Activated CD8-positive, alpha-beta memory T cell treated with anti-CD3 and anti-CD28 coated beads, Interleukin-2, amount 50 U/mL, for 48 hours (primary cell): ENCODE measurements at places on chromosomes 7 and 10.
A peak's percentile ranks its signal among the peaks of the same experiment; 100 is the strongest.

GRCh38 chr10:52390388-52390787, 76.3 kb downstream of the DKK1 start:
- no peak for DNase-seq

DNA sequence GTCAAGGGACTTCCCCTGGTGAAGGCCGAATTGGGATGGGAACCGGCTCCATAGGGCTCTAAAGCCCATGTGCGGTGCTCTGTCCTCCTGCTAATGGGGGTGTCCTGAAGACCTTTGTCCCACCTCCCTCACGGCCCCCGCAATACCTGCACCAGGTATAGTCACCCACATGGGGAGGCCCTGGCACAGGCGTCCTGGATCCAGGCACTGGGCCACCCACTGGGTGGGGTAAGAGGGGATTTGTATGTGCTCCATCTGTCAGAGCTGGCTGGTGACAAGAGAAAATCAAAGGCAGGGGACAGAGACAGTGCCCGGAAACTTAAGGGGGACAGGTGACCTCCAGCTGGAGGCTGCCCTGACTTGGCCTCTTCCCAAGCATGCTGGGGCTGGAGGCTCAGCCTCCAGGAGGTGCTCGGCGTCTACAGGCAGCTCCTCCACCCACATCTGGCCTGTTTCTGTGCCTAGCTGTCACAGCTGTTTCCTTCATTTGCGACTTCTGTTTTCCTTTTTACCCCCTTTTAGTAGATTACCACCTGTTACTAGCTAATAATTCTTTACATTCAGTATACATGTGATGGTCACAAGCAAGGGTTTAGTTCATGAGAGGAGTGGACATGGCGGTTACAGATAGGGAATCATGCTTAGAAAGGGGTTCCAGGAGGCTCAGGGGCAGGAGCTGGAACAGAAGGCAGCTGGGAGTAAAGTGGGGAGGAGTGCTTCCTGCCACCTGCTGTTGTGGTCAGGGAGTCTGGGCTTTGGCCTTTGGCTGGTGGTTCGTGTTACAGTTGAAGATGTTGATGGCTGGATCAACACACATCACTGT, 2.3 kb upstream of the CUZD1 start:
- DNase-seq, result no peak

DNA sequence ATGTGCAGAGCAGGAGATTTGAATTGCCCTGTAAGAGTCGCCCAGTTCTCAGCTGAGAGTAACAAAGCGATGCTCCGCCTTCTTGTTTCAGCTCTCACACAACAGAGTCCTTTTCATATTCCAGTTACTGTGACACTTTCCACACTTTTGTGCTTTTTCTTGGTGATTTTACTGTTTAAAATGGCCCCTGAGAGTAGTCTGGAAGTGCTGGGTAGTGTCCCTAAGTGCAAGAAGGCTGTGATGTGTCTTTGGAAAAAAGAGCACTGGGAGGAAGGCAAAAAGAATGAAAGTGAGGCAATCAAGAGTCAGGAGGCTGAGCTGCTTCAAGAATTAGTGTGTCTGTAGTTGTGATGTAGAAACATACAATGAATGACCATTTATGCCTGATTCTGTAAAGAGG, 201.2 kb upstream of the SEMA3E start:
- DNase-seq, result no peak

- DNase-seq, result peak; percentile 77
Measured at GRCh38 chr10:120336911-120337540, 120.0 kb upstream of the PLPP4 start.

DNA sequence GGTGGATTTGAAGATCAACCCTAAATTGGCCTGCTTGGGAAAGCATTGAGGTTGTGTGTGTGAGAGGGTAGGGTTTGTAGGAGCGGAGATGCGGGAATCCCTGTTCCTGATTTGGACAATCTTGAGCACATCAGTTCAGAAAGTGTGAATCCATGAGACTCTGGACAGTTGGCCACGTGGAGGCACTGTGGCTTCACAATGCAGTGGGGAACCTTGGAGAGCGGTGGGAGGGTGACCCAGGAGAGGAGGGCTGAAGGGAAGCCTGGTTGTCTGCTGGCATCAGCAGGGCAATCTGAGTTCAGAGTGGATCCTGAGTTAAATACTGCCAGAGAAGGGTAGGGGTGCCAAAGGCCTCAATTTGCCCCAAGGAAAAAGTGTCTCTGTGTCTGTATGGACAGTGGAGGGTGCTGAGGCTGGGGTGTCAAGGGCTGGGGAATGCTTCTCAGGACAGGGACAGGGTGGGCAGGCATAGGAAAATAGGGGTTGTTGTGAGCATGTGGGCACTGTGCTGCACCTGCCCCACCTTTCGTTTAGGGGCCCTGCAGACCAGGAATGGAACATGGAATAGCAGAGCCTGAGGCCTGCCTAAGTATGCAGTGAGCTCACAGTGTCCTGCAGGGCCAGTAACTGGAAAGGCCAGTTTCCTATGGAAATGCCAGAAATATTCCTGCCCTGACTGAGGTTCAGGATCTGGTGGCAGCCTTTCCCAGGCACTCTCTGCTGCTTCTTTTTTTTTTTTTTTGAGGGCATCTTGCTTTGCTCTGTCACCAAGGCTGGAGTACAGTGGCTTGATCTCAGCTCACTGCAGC, 162.9 kb upstream of the PRSS58 start:
- DNase-seq, result no peak

- DNase-seq, result no peak
Measured at GRCh38 chr7:47253650-47254080, 328.2 kb downstream of the TNS3 start.

DNA sequence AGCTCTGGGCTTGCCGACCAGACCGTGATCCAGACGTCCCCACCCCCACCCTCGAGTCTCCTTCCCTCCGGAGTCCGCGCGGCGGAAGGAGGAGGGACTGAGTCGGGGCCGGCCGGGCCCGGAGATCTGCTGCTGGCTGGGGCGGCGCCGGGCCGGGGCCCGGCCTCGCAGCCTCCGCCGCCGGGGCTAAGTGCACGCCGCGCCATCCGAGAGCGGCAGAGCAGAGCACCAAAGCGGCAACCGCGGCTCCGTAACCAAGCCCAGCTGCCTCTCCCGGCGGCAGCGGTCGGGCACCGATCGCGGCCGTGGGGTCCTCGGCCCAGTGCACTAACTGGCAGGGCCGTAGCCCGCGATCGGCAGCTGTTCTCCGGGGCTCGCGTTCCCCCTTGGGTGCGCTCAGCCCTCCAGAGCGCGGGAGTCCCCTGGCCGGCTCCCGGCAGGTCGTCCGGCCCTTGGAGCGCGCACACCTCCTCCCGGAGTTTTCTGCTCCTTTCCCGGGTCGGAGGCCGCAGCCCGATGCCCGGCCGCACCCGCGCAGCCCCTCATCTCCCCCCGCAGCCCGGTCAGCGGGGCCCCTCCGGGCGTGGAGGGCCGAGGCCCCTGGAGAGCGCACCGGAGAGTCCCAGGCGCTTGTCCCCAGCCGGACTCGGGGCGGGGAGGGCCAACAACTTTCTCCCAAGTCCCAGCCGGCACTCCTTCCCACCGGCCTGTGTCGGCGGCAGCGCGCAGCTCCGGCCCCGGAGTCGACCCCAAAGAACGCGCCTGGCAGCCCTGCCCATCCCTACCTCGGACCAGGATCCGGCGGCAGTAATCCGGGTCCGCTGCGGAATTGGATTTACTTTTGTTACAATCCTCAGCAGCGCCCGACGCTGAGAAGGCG, 799 bp downstream of the VAX1 start:
- DNase-seq, result peak; percentile 57

GRCh38 chr7:26688388-26688787, 176.0 kb downstream of the SKAP2 start:
- DNase-seq, result no peak

- DNase-seq, result no peak
Measured at GRCh38 chr7:83468251-83468739, 180.6 kb downstream of the SEMA3E start.

- no peak for DNase-seq
Measured at GRCh38 chr10:118369641-118370205, 27.6 kb upstream of the FAM204A start.

GRCh38 chr7:116028787-116029186, 1.8 kb downstream of the TFEC start:
- no peak for DNase-seq

GRCh38 chr10:97224483-97225435, 39.0 kb upstream of the SLIT1 start:
- DNase-seq, result peak; percentile 60

GRCh38 chr7:20323595-20323994, 7.1 kb upstream of the ITGB8 start:
- no peak for DNase-seq

DNA sequence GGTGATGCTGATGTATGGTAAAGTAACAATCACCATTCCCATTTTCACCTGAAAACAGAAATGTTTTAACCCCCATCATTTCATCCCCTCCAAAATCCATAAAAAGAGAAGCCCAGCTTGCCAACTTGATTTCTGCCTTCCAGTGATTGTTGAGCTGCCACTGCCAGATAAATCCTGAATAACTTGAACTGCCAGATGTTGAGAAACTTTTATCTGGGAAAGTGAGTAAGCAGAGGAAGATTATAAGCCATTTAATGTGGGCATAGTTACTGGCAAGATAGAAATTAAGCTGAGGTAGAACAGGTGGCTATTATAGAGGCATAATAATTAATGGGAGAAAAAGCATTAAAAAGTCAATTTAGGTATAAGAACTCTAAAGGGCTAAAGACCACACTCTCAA, 534.1 kb downstream of the ANKRD7 start:
- DNase-seq, result no peak

DNA sequence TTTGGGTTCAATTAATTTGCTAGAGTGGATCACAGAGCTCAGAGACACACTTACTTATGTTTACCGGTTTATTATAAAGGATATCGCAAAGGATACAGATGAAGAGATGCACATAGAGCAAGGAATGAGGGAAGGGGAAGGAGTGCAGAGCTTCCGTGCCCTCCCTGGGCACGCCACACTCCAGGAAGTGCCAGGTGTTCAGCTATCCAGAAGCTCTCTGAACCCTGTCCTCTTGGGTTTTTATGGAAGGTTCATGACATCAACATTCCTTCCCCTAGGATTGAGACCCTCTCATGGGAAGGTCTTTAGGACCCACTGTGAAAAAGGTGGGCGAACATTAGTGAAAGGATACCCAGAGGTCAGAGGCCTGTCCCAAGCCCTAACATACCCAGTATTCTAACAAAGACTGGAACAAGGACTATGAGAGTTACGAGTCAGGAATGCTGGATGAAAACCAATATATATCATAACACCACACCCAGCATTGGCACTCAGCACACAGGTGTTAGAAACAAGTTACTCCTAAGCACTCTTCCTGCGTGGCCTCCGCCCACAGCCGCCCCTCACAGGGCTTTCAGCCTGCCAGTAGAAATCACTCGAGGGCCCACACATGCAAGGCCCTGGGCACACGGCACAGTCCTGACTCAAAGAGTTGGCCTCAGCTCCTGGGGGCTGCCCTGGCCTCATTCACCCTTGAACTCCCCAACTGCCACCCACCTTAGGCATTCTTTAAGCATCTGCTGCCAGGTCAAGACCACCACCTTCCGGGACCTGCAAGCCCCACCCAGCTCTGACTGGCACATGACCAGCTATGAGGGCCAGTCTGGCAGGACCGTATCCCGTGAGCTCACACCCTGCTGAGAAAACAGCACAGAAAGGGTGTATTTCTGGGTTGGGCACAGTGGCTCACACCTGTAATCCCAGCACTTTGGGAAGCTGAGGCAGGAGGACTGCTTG, 5.6 kb upstream of the AIFM2 start:
- peak; percentile 40 for DNase-seq

DNA sequence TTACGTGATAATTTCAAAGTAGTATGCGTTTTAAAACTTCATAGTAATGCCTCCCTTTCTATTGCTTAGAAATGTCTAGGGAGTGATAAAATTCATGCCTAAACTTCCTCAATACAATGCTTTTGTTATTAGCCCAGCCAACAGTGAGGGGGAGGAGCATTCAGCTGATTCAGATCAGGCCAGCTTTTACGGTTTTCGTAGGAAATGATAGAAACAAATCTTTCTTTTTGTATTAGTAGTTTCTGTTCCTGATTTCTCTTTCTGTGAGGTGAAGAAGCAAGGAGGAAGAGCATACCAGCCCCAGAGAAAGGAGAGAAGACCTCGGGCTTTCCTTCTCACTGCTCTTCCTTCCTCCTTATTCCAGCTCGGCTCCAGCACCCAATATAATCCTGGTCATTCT, 35.2 kb upstream of the ITPRID1 start:
- DNase-seq, result no peak

GRCh38 chr7:27914409-27914808, 174.4 kb downstream of the TAX1BP1 start:
- no peak for DNase-seq

DNA sequence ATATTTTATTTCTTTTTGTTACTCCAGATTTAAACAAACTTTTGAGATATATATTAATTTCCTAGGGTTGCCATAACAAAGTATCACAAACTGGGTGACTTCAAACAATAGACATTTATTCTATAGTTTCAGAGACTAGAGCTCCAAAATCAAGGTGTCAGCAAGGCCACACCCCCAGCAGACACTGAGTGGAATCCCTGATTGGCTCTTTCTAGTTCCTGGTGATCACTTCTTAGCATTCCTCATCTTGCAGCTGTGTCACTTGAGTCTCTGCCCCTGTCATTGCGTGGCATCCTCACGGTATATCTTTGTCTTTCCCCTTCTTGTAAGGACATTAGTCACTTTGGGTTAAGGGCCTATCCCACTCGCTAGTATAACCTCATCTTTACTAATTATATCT, 7.6 kb upstream of the SLC26A3 start:
- DNase-seq, result no peak

GRCh38 chr7:79376299-79377025, 77.0 kb downstream of the MAGI2 start:
- no peak for DNase-seq

DNA sequence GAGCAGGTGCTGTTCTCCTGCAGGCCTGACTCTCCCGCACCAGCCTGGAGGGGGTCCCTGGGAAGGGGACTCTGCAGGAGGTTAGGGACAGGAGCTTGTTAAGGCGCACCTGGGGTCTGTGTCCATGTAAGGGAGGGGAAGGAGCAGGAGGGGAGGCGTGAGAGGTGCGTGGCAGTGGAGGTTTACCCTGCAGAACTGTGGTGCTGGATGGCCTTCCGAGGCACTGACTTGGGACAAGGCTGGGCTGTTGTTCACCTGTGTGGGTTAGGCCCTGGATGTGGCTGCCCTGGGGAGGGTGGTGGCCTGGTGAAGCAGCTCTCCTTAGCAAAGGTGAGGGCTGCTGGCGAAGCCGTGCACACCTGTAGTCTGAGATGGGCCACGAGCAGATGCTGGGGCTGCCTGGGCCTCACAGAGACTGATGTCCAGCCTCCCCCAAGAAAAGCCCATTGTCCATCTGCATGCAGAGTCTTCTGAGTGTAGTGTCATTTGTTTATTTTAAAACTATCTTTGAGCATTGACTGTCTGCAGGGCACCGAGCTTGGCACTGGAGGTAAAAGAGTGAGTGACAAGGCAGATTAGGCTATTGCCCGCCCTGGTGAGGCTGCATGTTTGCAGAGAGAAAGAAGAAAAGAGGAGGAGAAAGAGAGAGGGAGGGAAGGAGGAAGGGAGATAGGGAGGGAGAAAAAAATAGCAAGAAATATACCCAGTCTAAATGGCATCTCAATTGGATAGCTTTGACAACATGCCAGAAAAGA, 225.3 kb downstream of the GLRX3 start:
- DNase-seq, result peak; percentile 29

DNA sequence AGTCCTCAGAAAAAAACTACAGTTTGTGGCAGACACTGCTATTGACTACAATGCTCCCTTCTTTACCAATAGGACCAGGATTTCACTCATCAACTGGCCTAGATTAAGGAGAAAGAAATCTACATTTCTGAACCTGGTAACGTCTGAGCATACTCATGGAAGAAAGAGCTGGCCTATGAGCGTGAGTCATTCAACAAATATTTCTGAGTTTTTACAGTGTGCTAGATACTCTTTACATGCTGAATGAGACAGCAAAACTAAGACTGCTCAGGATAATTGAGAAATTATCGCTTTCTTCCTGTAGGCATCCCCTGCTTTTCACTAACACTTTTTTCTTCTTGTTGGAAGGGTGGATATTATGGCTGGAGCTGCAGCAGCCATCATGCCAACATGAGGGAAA, 609.7 kb downstream of the TNS3 start:
- DNase-seq, result no peak
